Islet precursor cell (in vitro differentiated cells): ENCODE measurements at places on chromosomes 2 and 18.

DNA sequence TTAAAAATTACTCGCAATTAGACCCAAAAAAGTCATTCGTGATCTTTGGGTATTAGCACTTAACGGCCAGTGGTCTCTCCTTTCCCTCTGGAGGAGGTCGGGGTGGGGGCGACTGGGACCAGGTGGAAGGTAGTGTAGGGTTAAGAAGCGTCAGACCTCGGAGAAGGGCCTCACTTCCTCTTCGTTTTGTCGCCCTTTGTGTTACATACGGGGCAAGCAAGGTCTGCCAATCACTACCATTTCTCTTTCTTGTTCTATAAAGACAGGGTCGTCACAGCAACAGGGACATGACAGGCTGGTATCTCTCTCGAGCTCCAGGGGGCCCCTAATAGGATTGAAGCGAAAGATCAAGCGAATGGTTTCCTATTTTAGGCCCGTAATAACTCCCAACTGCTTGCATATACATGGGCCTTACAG is 136.6 kb downstream of the INSIG2 start:
- peak; percentile 51 for DNase-seq

GRCh38 chr18:8453528-8453927 is 155.7 kb upstream of the RAB12 start:
- DNase-seq, result no peak

GRCh38 chr2:28390746-28391563 is 1.7 kb upstream of the FOSL2 start:
- peak; percentile 89 for DNase-seq

DNA sequence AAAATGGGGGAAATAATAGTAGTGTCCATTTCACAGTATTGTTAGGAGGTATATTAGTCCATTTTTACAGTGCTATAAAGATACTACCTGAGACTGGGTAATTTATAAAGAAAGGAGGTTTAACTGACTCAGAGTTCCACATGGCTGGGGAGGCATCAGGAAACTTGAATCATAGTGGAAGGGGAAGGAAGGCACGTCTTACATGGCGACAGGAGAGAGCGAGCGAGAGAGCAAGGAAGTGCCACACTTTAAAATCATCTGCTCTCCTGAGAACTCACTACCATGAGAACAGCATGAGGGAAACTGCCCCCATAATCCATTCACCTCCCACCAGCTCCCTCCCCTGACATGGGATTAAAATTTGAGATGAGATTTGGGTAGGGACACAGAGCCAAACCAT is 23.4 kb downstream of the MGAT5 start:
- no peak for DNase-seq

- peak; percentile 10 for DNase-seq
Observed at GRCh38 chr2:53460347-53460746, 307.3 kb upstream of the CHAC2 start.

GRCh38 chr2:112751451-112752197 is 12.8 kb downstream of the CKAP2L start:
- no peak for DNase-seq

GRCh38 chr2:40209761-40210160 is 242.1 kb downstream of the SLC8A1 start:
- DNase-seq, result no peak

DNA sequence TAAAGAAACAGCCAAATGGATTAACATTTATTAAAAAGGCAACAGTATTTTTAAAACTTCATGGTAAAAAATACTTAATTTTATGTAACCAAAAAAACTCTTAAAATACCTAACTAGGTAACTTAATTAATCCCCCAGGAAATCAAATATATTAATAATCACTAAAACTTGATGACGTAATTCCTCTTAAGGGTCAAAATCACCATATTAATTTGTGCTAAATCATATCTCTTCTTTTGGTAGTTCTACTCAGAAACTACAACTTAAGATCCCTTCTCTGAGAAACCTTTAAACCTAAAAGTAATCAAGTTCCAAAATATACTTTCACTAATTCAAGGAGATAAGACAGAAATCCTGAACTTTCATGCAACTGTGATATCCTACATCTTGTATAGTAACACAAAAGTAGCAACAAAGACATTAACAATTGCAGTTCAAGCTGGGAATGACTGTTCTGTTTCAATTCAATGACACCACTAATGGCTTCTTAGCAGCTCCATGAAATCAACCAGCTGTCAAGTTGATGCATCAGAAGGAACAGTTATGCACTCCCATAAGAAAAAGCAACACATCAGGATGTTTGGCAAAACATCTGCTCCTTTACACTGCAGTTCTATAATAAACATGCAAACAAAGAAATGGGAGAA is 4.0 kb downstream of the BAZ2B start:
- DNase-seq, result no peak

DNA sequence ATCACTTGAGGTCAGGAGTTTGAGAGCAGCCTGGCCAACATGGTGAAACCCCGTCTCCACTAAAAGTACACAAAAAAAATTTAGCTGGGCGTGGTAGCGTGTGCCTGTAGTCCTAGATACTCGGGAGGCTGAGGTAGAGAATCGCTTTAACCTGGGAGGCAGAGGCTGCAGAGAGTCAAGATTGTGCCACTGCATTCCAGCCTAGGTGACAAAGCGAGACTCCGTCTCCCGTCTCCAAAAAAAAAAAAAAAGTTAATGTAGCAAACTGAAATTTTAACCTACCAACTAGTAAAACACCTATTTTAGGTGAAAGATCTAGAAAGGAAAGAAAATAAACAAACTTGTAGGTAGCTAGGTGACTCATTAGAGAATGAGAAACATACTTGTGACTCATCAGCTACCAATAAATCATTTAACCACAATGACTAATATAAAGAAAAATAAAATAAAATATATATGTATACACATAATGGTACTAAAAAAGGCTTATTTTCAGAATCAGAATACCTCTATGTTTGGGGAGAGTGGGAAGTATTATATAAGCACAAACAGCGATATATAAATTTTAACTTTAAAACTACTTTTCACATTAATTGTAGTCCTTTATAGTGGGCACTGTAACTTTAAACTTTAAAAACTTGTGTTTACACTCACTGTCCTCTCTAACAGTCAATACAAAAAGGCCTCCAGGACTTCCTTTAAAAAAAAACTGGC is 36.6 kb downstream of the DARS1 start:
- DNase-seq, result peak; percentile 63

GRCh38 chr2:74893332-74893731 is 59.4 kb downstream of the HK2 start:
- no peak for DNase-seq

- no peak for DNase-seq
Observed at GRCh38 chr18:50441501-50441900, 66.7 kb downstream of the SKA1 start.

GRCh38 chr2:192828175-192828574 is 633.4 kb upstream of the TMEFF2 start:
- peak; percentile 35 for DNase-seq

GRCh38 chr2:15557887-15558311 is 3.2 kb downstream of the NBAS start:
- DNase-seq, result no peak

DNA sequence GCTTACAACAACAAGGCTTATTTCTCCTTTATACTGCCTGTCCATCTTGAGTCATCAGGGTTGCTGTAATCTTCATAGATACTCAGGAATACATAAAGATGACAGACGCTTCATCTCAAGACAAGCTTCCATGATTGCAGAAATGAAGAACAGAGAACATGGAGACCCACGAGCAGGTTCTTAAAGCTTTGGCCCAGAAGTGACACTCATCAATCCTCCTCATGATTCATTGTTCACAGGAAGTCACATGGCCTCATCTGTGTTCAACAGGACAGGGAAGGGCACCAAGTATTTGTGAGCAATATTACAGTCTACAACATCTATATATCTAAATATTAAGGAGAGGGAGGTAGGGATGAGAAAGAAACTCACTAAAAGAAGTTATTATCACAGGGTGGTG is 36.5 kb upstream of the PGAP1 start:
- DNase-seq, result no peak

DNA sequence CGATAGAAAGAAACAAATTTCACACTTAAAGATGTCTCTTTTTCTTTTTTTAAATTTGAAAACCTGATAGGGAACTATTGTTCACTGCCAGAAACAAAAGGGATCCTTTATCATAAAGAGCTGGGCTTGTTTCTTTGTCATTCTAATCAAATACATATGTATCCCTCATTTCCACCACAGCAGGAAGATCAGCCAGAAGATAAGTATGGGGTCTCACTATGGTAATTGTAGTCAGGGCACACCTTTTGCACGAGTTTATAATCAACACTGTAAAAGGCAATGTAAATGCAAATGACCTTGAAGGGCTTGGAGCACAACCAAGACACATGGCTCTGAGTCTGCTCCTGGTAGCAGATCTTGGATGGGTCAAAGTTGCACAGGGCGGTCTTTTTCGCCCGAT is 109.5 kb downstream of the NXPH2 start:
- no peak for DNase-seq

DNA sequence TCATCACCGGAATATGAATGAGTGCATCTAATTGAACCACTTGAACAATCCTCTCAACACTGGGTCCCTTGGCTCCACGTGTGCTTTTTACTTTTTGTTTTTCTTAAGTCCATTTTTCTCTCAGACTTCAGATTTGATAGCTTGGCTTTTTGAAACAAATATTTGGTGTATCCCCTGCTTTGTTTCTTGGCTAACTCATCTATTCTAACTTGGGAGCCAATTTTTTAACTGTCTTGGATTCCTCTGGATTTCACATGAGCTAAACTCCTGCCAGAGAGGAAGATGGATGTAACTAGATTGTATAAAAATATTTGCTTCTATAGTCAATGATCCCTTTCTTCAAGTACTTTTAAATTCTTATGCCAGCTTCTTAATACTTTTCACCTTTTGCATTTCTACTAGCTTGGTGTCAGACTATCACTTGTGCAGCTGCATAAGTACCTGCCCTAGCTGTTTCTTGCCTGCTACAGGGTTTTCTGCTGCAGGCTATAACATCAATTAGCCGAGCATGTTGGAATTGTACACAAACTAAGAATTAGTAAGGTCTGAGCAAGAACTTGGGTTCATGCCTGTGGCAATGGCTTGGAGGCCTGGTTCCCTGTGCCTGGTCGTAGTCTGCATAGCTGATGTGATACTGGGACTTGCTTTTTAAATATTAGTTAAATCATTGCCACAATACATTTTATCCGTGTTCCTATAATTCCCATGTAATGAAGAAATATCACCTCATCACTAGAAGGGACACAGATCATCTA is 281.5 kb downstream of the EN1 start:
- peak; percentile 76 for DNase-seq

DNA sequence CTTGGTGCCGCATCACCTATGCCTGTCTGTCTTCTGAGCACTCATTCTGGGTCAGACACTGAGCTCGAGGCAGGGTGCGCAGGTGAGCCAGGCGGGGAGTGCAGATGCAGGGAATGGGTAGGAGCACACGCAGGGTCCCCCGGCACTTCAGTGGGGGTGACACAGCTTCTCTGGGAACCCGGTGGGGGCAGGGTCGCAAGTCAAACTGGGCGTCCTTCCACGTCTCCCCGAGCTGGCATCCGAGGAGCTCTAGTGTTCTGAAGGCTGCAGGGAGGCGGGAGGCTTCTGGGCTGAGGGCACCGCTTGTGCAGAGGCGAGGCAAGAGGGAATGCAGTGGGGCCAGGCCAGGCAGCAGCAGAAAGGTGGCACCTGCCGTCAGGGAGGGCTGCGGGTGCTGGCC is 86.0 kb downstream of the DGKD start:
- peak; percentile 46 for DNase-seq

- no peak for DNase-seq
Observed at GRCh38 chr2:202148515-202149154, 75.6 kb downstream of the KIAA2012 start.

DNA sequence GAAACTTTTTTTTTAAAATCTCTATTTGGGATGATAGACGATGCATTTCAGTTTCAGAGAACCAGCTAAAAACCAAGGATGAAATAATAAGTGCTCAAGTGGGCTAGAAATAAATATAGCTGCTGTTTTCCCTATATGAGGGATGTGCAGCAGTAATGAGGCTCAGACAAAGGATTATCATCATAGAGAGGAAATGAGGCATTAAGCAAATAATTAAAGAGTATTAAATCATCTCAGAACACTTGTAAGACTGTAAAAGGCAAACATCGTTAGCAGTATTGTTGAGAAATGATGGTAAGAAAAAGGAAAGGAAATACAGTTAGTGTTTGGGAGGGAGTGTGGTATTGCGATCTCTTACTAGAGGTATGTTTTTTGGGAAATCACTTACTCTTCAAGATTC is 233.5 kb downstream of the TGIF1 start:
- DNase-seq, result no peak

GRCh38 chr18:3747176-3747973 is 297.4 kb downstream of the TGIF1 start:
- DNase-seq, result no peak

GRCh38 chr2:236579048-236579745 is 9.6 kb downstream of the ACKR3 start:
- peak; percentile 88 for DNase-seq

DNA sequence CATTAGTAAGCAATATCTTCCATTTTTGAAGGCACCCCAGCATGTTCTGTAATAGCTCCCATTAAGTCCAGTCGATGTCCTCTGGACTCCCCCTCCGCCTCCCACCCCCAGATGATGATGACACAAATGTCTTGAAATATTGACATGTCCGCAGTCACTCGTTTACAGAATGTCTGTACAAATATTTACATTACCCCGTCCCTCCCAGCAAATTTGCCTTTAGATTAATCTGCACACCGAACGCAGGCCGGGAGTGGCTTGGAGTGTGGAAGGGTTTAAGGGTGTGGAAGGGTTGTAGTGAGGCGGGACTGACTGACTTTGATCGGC is 853 bp upstream of the OSBPL6 start:
- no peak for DNase-seq

GRCh38 chr2:72270556-72271275 is 123.1 kb upstream of the CYP26B1 start:
- DNase-seq, result no peak

GRCh38 chr2:4762951-4763376 is 929.2 kb upstream of the SOX11 start:
- DNase-seq, result peak; percentile 70

DNA sequence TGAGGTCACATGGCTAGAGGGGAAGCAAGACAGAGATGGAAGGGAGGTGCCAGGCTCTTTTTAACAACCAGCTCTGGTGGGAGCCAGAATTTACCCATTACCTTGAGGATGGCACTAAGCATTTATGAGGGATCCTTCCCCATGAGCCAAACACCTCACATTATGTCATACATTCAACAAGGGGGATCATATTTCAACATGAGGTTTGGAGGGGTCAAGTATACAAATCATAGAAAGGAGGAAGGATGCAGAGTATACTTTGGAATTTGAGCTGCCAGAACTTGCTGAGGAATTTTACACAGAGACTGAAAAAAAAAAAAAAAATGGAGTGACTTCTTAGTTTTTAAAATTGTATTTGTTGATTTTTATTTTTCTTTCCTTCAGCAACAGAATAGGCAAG is 891.4 kb downstream of the CCDC85A start:
- no peak for DNase-seq

GRCh38 chr18:37414816-37415215 is 150.8 kb downstream of the CELF4 start:
- DNase-seq, result no peak
